Thoracic aorta endothelial cell (primary cell): ENCODE measurements at places on chromosomes 1 and 21. TPM values are rescaled to one million over a fixed set of nuclear protein-coding genes. Genes with fewer than 3 reads are reported as not detected.

The SMIM1 gene
- 0.66 and 1.7 TPM in 2 replicates for total RNA-seq

The DNAI4 gene
- 2.1 and 2.2 TPM in 2 replicates for total RNA-seq

The SYNC gene
- total RNA-seq, result 7.8 and 10.9 TPM in 2 replicates

The LCE3D gene
- not detected in 2 replicates for total RNA-seq

The ZSWIM5 gene
- 0.53 and 0.65 TPM in 2 replicates for total RNA-seq
